NCI-H1436 (cell line): ENCODE measurements at places on chromosomes 3 and 15.

GRCh38 chr15:69579950-69580618, 127.5 kb downstream of the RPLP1 start:
- DNase-seq = no peak

- DNase-seq = no peak
Observed at GRCh38 chr3:126468028-126468891, 7.4 kb downstream of the ZXDC start.

- no peak for DNase-seq
Observed at GRCh38 chr3:30662836-30663235, 56.4 kb downstream of the TGFBR2 start.

DNA sequence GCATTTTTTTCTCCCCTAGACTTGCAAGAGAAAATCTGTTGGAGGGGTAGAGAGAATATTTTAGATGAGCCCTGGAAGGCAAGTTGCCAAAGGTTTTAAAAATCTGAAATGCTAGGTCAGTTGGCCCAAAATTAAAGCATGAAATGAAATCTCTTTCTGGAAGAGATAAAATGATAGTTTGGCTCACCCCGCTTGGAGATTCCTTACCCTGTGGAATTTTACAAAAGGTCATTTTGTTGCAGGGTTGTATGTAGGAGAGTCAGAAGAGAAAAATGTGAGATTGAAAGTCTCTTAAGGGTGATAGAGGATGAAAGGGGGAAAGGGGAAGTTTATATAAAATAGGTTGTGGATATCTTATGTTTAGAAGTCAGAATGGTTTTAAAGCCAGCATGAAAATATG, 277.8 kb downstream of the CD47 start:
- DNase-seq = no peak

- no peak for DNase-seq
Observed at GRCh38 chr15:87354661-87355410, 901.7 kb downstream of the NTRK3 start.

GRCh38 chr3:31354373-31354772, 178.4 kb upstream of the STT3B start:
- no peak for DNase-seq

DNA sequence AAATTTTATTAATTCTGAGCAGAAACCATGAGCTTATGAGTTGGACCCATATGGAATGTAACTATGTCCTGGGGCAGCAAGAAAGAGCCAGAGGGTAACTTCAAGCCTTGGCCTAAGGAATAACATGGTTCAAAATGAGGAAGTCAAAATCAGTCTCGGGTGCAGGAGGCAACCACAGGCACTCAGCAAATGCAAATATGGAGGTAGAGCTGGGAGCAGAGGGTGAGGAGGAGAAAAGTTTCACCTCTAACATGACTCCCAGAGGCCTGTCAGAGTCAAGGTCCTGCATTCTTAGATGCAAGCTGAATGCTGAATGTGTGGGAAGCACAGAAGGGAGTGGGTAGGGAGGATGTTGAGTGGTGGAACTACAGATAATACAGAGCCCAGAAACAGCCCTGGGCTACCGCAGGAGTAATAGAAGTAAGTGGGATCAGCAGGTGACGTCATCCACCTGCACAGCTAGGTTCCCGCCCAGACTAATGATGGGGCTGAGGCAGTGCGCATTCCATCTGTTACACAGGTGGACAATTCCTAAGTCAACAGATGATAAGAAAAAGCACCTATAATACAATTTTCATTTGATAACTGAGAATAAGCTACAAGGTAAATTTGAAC, 279.8 kb upstream of the ARRDC4 start:
- DNase-seq = no peak

GRCh38 chr15:58967479-58967878, 20.0 kb upstream of the RNF111 start:
- DNase-seq = no peak

DNA sequence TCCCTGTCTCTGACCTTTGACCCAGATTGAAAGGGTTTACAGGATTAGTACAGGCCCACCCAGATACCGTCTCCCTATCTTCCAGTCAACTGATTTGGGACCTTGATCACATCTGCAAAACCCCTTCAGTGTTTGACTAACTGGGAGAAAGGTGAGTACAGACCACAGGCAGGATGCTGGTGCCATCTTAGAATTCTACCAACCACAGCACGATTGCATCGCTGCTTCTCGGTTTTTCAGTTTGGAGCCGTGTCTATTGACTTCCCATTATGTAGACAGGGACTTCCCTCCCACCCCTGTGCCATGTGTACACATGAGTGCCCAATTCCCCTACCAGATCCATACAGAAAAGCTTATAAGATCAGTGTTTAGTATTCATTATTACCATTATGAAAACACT, 6.6 kb upstream of the KLF13 start:
- DNase-seq = no peak

DNA sequence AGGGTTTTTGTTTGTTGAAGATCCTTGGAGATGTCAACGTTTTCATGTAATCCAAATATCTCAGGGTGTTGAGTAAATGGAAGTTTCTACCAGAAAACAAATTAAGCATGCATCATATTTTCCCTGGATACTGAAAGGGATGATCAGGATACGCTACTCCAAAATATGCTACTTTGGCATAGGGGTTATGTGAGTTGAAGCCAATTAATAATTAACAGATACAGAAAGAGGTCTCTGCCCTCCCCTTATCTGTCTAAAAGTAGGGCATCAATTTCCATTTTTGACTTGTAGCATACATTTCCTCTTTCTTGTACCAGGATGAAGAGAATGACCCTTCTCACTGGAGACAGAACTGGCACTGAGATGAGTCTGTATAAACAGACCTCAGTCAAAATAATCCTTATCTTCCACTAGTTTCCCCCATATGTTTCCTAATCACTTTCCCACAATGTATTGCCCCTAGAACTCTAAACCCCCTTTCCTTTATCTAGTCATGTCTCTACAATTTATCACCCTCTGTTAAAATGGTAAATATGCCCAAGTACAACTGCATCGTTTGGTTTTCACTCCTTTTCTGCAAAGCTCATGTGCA, 17.4 kb upstream of the ASB14 start:
- no peak for DNase-seq

DNA sequence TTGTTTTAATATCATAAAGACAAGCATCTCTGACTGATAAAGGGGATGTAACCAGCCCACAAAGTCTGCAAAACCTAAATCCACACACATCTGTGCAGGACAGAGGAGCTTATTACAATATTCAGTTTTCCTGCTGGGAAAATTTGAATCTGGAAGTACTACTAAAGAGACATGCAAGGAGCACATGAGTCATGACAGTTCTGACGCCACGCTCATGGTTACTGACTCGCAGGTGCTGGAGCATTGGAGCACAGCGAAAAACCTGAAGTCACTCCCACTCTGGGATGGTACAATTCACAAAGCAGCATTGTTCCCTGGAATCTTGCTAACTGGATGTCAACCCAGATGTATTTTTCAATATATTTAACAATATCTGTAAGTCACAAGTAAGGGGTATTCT, 7.6 kb upstream of the ISL2 start:
- DNase-seq = no peak

- DNase-seq = no peak
Observed at GRCh38 chr3:60046210-60046609, 996.4 kb upstream of the CFAP20DC start.

DNA sequence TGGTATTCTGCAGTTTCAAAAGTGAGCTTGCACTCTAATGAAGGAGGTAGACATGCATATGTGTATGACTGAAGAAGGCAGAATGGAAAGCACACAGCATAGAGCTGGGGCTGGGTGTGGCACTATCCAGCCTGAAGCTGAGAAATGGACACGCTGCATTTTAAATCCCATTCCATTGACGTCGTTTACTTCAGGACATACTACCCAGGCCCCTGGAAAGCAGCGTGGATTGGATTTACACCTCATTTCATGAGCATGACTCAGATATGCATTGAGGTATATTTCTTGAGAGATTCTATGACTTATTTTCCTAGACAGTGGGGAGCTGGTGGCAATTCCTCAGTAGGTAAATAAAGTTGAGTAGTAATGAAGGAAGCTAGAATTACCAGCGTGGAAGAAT, 101.4 kb downstream of the ABI3BP start:
- no peak for DNase-seq

GRCh38 chr3:7265736-7266135, 404.8 kb downstream of the GRM7 start:
- DNase-seq = no peak

DNA sequence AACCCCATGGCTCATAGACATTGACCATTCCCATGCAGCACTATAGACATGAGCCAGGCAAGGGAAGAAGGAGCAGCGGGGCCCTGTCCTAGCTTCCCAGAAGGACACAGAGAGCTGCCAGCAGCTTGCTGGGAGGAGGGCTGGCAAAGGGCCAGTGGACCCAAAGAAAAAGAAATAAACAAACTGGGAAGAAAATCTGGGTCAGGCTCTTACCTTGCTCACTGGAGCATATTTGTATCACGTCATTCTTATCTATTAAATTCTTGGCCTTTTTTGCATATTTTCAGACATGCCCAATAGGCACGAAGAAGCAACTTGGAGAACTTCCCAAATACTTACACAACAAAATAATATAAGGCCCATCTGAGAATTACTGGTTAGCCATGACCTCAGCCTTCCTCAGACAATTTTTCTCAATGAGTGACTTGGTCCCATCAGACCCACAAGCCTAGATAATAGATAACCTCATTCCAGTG, 28.4 kb downstream of the RASGRP1 start:
- no peak for DNase-seq

DNA sequence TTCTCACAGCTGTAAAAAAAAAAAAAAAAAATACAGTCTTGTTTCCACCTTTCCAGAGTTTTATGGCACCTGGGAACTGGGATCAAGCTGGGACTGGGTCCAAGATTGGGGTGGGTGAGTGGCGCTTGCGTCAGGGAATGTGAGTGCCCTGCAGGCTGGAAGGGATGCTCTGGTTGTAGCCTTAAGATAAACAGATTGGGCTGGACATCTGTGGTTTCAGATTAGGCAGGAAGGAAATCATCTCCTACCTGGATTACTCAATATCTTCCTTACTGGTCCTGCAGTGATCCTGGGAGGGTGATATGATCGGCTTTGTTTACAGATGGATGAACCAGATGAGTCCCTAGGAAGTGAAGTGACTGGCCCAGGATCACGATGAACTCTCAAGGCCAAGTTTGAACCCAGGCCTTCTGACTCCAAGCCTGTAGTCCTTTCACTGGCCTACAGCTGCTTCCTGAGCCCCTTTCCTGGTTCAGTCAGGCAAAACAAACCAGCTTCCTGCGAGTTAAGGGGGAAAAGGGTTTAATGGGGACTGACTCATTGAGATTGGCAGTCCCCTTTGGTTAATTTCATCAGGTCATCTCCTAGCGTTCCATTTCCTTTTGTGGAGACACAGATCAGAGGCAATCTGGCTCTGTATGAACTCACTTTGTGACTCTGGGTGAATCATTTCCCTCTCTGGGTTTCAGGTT, 179.8 kb downstream of the THSD4 start:
- DNase-seq = no peak

- no peak for DNase-seq
Observed at GRCh38 chr15:62417439-62417838, 252.4 kb upstream of the C2CD4B start.

- no peak for DNase-seq
Observed at GRCh38 chr3:149090907-149091306, 4.6 kb upstream of the HLTF start.

- no peak for DNase-seq
Observed at GRCh38 chr3:28050885-28051284, 190.5 kb upstream of the CMC1 start.

GRCh38 chr3:25166016-25166415, 262.0 kb upstream of the RARB start:
- no peak for DNase-seq

GRCh38 chr3:23676093-23676492, 129.7 kb upstream of the UBE2E1 start:
- no peak for DNase-seq

GRCh38 chr3:148175214-148175613, 522.5 kb upstream of the AGTR1 start:
- no peak for DNase-seq

DNA sequence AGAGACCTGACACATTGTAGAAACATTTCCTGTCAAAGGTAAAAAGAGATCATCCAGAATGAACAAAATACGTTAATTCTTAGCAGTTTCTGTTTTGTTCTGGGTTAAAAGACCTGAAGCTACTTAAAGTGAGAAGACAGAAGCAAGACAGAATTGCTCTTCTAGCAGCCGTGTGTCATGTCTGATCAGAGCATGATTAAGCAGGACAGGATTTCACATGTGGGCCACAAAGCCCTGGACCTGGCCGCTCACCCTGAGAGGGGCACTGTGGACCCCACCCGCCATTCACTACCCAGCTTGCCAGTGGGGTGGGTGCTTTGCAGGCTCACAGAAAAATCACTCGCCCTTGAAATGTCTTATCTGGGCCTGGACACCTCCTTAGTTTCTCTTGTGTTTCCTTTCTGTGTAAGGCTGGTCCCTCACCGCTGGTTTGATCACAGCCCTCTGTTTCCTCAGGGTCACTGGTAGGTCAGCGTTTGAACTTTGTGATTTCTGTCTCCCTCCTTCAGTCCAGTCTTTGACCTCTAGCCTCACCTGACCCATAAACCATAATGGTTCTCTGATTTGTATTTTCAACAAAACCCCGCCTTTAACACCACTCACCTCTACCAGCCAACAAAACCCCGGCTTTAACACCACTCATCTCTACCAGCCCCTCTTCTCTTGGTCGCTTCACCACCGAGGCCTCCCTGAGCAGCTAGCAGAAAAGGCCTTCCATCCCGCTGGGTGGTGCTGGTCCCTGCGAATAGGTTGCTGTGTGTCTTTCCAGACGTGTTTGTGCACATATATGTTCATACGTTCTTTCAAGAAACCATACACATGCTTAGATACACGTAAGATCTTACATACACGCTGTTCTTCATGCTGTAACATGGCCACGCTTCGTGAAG, 185.0 kb downstream of the OR4M2 start:
- no peak for DNase-seq

DNA sequence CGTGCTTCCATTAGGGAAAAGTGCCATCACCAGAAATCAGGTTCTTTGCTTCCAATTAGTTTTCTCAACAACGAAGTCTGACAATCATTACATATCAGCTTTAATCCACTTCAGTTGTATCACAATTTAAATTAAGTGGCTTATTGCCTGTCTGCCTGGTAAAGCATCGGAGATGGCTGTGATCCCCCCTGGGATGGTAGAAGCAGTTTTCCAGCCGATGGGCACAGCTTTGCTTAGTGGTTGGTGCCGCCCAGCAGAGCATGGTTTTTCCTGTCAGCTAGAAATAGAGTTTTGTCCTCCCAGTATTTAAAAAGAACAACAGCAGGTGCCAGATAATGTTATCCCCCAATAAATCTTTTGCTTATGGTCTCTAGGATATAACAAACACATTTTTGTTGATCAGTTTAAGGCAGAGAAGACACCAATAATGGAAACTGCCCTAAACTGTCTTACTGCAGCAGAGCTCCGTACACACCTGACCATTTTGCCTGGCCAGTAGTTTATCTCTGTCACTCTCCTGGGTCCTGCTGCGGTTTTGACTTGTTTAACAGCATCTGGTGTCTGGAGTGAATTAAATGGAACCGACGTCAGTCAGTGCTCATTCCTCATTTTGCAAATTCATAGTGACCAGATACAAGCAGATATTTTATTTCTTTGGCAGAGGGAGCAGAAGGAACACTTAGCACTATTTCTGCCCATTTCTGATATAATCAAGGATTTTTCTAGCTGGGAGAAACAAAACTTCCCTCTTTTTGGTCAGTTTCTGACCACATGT, 79.1 kb downstream of the SLC49A4 start:
- no peak for DNase-seq
